ENCODE measurements at places on chromosomes 7 and 10.

DNA sequence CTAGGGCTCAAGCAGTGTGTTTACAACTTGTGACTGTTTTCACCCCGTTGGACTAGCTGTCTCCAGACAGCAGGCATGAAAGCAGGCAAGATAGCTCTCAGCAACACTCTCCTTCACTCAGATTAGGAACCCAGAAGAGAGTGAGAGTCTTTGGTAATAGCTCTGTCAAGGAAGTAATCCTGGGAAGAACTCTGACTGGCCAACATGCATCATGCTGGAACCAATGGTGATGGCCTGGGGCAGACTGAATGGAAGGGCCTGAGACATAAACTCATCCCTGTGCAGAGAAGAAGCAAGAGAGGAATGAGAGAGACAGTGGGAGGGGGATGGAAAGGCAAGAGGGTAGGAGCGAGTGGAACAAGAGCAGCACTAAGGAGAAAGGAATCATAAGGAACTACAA, 48.9 kb downstream of the AKR1D1 start:
- DNase-seq = no peak

DNA sequence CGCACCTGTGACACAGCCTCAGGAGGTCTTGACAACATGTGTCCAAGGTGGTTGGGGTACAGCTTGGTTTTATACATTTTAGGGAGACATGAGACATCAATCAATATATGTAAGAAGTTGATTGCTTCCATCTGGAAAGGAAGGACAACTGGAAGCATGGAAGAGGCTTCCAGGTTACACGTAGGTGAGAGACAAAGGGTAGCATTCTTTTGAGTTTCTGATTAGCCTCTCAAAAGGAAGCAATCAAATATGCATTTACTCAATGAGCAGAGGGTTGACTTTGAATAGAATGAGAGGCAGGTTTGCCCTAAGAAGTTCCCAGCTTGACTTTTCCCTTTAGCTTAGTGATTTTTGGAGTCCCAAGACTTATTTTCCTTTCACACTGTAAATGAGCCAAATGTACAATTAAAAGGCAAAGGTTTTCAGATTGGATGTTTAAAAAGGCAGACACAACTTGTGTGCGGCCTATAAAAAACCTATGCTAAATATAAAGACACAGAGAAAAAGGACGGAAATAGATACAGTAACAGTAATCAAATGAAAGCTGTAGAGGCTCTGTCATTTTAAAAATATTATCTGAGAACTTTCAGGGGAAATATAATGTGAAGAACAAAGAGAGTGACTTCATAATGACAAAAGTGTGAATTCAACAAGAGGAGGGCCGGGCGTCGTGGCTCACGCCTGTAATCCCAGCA, 65.7 kb upstream of the LANCL2 start:
- DNase-seq = no peak

- no peak for DNase-seq
Observed at GRCh38 chr7:27107391-27108381, 5.2 kb upstream of the HOXA2 start.

GRCh38 chr7:130875265-130875741, 141.3 kb upstream of the KLF14 start:
- peak; percentile 24 for DNase-seq

- no peak for DNase-seq
Observed at GRCh38 chr10:60576130-60577069, 186.7 kb upstream of the ANK3 start.

- DNase-seq = no peak
Observed at GRCh38 chr7:129781928-129782817, 170.6 kb downstream of the UBE2H start.

GRCh38 chr10:62095181-62096122, 173.2 kb downstream of the RTKN2 start:
- no peak for DNase-seq

GRCh38 chr10:122541541-122542002, 19.0 kb upstream of the DMBT1 start:
- no peak for DNase-seq

GRCh38 chr10:68330852-68331454, 911 bp upstream of the HNRNPH3 start:
- peak; percentile 4 for DNase-seq

GRCh38 chr10:81213370-81213769, 661.6 kb upstream of the NRG3 start:
- no peak for DNase-seq

GRCh38 chr10:31758495-31758894, 170.1 kb downstream of the ARHGAP12 start:
- no peak for DNase-seq

GRCh38 chr7:129702316-129702715, 90.8 kb downstream of the NRF1 start:
- DNase-seq = no peak

GRCh38 chr7:101365956-101366355, 3.3 kb downstream of the COL26A1 start:
- DNase-seq = no peak

GRCh38 chr7:94513565-94513860, 3.9 kb downstream of the CASD1 start:
- no peak for DNase-seq

DNA sequence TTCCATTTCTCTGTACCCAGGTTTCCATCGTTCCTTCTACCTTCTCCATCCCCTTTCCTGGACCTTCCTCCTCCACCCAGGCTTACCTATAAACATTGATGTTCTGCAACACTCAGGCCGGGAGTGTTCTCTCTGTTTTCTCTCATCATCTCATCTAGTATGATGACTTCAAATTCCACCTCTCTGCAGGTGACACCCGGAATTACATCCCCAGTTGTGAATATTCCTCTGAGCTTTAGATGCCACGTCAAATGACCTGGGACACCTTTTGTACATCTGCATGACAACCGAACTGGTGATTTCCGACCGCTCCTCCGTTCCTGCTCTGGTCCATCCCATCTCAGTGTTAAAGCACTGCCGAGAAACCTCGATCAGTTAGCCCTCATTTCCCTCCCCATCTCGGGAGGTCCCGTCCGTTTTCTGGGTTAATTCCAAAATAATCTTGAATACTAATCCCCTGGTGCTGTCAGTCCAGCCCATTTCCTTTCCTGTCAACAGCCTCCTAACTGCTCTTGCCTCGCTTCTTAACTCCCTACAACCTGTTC, 76.7 kb upstream of the SAMD8 start:
- DNase-seq = no peak

GRCh38 chr10:17693009-17693408, 49.1 kb downstream of the STAM start:
- DNase-seq = no peak

GRCh38 chr7:17507717-17508116, 209.3 kb downstream of the AHR start:
- DNase-seq = no peak

DNA sequence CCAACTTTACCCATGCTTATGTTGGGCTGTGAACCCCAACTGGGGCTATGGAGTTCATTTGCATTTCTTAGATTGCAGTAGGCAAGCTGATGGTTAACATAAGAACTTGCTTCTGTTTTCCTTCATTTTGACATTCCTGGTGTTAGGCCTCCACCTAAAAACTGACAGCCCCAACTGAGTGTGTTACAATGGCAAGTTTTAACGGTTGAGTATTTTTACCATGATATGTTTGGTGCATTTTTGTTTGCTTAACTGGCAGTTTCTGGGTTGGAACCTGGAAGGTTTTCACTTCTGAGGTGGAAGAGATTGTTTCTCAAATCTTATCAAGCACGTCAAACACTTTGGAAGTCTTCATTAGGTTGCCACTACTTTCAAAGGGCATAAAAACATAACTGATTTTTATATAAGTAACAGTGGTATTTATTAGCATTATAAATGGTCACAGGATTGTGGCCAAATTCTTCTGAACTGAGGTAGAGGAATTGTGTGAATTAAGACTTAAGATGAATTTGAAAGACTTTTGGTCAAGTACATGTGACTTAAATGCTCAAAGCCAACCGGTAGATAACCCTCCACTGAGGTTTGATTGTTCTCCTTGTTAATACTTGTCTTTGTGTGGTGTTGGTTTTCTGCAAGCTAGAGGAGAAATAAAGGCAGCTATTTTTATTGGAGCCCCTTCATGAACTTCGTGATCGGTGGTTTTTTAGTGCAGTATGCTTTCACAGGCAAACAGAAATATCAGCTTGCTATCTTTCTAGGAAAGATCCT, 2.8 kb downstream of the BMI1 start:
- DNase-seq = no peak

GRCh38 chr7:139669106-139670061, 108.4 kb downstream of the HIPK2 start:
- DNase-seq = no peak

GRCh38 chr7:75667938-75668337, 70.8 kb downstream of the HIP1 start:
- DNase-seq = no peak

DNA sequence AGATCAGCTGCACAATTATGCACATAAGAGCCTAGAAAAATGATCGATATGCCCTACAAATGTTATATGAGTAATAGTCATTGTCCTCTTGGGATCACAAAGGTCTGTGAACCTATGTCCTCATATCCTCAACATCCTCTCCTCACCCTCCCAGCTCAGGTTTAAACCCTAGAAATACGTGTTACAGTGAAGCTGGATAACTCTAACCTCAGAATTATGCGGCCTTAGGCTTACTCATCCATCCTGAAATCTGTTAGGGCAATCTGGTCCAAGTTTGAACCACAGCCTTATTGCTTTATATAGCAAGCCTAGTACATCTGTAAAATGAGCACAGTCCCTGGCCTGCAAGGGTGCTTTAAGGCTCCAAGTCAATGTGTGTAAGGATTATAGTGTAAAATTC, 84.2 kb upstream of the FRMD4A start:
- DNase-seq = no peak

GRCh38 chr10:16986406-16987205, 143.0 kb downstream of the CUBN start:
- no peak for DNase-seq

- no peak for DNase-seq
Observed at GRCh38 chr10:13890233-13891127, 303.7 kb downstream of the PRPF18 start.

- no peak for DNase-seq
Observed at GRCh38 chr7:108308903-108309302, 147.3 kb downstream of the NRCAM start.

- no peak for DNase-seq
Observed at GRCh38 chr7:5671046-5671445, 110.4 kb downstream of the RNF216 start.

- no peak for DNase-seq
Observed at GRCh38 chr7:108046952-108047506, 44.1 kb upstream of the LAMB1 start.
